NCI-H1092 (cell line): ENCODE measurements at places on chromosomes 7 and 10.

GRCh38 chr7:130358471-130358870, 13.9 kb downstream of the CPA5 start:
- DNase-seq = no peak

- no peak for DNase-seq
Measured at GRCh38 chr10:101130141-101130540, 959 bp upstream of the TLX1 start.

DNA sequence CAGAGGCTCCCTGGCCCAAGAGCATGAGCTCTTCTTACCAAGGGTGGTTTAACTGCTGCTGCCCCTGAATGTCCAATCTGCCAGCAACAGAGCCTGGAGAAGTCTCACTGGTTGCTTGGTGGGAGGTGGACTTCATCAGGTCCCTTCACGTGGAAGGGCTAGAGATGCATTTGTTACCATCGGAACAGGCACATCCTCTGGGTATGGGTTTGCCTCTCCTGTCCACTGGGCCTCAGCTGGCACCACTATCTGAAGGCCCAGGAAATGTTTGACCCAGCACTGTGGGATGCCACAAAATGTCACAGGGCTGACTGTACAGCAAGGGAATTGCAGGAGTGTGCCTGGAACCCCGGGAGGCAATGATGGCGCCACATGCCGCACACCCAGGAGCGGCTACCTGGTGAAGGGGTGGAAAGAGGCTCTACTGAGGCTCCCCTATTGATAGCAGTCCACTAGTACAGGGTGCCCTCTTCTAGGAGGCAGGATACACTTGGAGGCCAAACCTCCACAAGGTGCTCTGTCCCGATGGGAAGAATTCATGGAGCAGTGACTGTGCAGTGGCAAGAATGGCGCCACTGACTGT, 603.1 kb upstream of the MGMT start:
- no peak for DNase-seq

DNA sequence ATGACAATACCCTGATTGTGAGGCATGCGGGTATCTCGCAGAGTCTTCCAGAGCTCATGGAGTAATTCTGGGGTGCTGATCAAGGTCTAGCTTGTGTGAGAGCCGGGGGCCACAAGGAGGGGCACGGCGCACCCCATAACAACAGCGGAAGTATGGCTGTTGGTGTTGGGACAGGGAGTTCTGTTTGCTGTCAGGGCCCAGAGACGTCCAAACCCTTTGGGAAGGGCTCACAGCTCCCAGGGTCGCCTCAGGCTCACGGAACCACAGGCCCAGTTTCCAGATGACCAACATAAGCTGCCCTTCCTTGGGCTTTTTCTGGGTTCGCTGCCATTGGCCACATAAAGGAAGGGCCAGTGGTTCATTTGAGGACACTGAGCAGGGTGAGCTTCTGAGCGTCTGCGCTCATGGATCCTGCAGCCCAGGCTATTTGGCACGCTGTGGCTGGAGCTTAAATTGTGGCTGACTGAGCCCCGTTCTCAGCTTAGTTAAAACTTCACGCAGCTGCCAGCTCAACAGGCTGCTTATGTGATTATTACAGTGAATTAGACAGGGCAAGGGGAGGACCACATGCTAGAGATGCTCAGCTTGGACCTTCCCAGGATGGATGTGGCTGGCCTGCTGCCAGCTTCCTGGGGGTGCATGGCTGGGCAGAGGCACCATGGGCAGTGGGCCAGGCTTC, 92.3 kb downstream of the DNAJB6 start:
- DNase-seq = no peak

- DNase-seq = peak; percentile 76
Measured at GRCh38 chr7:8343556-8343955, 81.6 kb upstream of the ICA1 start.

- no peak for DNase-seq
Measured at GRCh38 chr7:117427258-117427701, at the start of gene ASZ1. ASZ1 (minus strand) TSS chr7:117427493; CDS start chr7:117427460, 33 bp downstream.

- DNase-seq = no peak
Measured at GRCh38 chr10:101558204-101558603, 29.9 kb downstream of the POLL start.

DNA sequence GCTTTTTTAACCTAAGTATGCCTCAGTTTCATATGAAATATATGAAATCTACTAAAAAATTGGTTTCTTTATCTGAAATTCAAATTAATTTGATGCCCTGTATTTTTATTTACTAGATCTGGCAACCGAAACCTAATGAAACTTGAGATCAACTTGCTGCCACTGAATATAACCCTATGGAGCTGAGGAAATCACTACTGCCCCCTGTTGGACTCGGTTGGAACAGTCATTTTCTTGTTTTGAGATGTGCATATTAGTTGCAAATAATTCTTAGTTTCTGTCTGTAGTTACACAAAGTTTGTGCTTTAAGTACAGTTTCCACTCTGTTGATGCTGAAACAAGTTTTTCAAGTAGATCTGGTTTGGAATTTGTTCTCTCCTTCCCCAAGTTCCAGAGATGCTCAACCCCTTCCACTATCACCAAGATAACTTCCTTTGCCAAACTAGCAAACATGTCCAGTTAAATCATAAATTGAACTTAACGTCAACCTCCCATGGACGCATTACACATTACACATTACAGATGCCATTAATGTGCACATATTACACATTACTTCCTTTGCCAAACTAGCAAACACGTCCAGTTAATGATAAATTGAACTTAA, 22.2 kb upstream of the EXOC4 start:
- peak; percentile 48 for DNase-seq

DNA sequence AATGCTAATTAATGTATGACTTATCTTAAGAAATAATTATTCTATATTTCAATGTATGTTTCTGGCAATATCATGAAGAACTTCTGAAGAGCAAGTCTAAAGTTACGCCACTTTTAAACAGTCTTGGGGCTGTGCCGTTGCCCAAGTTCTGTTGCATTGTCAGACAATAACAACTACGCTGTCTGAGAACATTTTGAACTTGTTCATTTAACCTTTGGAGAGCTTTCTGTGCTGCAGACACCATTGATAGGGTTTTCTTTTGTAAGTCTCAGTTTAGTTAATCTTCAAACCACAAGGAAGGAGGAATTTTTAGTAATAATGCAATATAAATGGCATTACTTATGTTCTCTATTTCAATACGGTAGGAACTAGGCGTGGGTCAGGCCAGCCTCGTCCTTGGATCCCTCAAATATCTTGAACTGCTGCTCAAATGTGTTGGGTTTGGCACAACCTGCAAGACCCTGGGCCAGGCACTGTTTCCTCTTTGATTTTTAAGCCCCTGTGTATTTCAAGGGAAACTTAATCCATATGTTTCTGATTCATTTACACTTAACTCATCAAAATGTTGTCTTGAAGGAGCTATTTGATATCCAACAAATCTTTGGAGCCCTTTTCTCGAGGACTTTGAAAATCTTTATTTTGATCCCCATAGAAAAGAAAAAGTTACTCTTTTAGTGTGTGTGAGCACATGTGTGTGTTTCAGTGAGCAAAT, 215.5 kb downstream of the INHBA start:
- no peak for DNase-seq

DNA sequence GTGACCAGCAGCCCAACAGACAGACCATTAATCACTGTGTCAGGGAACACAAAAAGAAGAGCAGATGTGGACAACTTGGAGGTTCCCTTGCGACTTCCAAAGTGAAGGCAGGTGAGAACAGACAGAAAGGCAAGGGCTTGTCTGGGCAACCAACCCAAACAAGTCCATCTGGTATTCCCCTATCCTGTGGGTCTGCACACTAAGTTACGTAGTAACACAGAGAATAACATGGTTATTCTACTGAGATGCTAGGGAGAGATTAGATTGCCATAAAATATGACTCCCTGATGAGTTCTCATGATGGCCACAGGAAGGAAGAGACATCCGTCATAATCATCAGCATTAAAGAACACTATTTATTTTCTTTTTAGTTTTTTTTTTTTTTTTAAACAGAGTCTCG, 252.2 kb downstream of the CALN1 start:
- no peak for DNase-seq

DNA sequence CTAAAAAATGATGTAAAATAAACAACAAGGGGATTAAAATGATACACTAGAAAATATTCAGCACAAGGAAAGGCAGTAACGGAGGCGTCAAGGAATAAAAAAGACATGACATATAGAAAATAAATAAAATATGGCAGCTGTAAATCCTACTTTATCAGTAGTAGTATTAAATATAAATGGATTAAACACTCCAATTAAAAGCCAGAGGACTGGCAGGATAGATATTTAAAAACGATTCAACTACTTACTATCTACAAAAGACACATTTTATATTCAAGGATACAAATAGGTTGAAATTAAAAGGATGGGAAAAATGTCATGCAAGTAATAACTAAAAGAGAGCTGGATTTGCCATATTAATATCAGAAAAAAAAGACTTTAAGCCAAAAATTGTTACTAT, 43.2 kb downstream of the FZD1 start:
- DNase-seq = no peak

GRCh38 chr7:95334447-95334846, 10.1 kb upstream of the PON1 start:
- DNase-seq = no peak

DNA sequence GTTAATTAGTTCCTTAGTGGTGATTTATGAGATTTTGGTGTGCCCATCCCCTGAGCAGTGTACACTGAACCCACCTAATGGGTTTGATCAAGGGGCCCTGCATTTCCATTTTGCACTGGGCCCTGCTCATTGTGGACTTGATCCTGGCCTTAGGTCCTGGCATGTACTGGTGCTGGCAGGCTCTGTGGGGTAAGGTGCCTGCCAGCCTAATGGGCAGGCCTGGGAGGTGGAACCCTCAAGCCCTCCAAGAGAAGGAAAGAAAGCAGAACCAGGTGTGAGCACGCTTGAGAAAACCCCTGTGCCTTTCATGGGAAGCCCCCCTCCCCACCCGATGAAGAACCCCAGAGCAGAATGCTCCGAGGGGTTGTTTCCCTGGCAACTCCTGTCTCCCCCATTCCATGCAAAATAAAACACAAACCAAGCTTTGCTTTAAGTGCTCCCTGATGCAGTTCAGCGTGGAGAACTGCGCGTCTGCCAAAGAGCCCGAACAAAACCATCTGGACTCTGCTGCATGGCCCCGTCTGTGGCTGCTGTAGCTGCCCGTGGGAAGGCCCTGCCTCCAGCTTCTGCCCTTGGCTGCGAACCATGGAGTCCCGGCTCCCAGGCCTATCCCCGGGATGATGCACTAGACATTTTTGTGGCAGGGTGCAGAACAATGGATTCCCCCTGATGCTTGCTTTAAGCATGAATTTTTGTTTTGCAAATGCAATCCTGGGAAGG, 123.3 kb downstream of the PRPF18 start:
- no peak for DNase-seq

DNA sequence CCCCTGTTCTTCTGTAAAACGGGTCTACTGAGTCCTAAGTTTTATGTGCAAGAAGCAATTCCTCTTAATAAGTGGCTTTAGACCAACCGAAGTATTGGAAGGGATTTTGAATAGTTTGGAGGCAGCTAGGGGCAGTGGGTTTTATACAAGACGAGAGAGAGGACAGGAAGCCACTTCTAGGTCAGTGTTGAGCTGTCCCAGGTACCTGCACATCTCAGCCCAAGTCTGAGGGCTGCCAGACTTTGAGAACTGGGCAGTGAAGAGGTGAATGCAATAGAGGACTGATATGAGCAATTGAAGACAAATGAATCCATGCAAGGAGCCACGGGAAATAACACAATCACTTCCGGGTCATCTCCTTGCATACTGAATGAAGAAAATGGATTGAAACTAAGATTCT, 273.5 kb downstream of the KLF6 start:
- DNase-seq = no peak

GRCh38 chr7:24881623-24882022, 98.4 kb downstream of the OSBPL3 start:
- DNase-seq = no peak

DNA sequence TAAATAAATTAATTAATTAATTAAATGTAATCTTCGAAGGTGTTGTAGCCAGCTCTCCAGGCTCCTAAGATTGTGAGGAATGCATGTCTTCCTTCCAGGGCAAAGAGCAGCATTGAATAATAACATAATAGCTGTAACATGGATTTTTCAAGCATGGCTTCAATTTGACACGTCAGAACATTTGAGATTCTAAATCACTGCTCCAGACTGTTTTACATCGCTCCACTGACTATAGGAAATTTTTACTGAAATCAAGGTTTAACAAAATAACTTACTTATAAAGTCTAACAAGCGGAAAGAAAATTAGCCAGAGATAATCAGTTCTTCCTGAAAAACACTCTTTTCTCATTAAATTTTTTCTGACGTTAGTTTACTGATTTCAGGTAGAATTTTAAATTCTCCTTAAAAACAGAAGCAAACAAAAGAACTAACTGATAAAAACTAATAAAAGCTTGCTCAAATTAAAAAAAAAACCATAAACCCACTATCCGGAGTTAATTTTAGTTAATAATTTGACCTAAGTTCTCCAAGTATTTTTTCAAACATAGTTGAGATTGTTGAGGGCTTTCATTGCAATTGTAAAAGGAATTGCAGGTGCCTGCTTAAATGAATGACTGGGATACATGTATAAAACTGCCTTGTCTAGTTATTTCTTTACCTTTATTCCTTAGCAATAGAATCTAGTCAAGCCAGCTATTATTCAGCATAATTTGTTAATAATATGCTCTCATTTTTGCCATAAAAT, 51.2 kb upstream of the SGCE start:
- DNase-seq = no peak

- DNase-seq = no peak
Measured at GRCh38 chr10:106384496-106384895, 780.0 kb downstream of the SORCS1 start.

DNA sequence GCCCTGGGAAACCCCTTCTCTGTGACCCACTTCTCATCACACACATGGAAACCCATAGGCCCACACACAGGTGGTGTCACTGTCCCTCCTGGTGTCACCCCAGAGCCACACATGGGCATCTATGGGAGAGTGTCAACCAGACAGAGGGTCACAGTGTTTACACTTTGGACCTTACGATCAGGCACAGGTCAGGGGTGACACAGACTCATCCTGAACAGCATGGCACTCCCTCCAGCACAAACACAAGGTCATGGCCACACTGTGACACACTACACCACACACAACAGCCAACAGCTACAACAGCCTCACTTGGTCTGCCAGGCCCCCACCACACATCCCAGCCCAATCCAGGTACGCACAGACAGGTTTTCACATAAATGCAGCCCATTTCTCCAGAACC, 6.2 kb downstream of the TLX1 start:
- DNase-seq = no peak
